ENCODE measurements at places on chromosomes 16 and 17.
A peak's percentile ranks its signal among the peaks of the same experiment; 100 is the strongest.

- no peak for DNase-seq
Observed at GRCh38 chr16:10828851-10829366, 10.3 kb upstream of the TVP23A start.

GRCh38 chr17:57507828-57508227 is 237.3 kb downstream of the CCDC182 start:
- peak; percentile 81 for DNase-seq

DNA sequence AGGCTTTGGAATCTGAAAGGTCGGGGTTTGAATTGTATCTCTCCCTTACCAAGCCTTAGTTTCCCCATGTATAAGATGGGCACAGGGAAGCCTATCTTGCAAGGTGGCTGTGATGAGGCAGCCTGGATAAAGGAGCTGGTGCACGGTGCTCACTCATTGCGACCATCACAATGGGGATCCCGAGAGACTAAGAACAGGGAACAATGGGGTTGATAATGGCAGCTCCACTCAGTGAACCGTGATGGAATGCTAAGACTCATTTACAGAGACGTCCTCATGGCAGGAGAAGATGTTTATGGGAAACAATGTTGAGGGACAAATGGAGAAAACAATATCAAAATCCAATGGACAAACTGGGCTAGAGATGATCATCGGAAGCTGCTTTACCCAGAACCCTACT is 81.8 kb downstream of the SPACA3 start:
- DNase-seq, result no peak

GRCh38 chr16:76955629-76956028 is 235.4 kb upstream of the MON1B start:
- DNase-seq, result no peak

DNA sequence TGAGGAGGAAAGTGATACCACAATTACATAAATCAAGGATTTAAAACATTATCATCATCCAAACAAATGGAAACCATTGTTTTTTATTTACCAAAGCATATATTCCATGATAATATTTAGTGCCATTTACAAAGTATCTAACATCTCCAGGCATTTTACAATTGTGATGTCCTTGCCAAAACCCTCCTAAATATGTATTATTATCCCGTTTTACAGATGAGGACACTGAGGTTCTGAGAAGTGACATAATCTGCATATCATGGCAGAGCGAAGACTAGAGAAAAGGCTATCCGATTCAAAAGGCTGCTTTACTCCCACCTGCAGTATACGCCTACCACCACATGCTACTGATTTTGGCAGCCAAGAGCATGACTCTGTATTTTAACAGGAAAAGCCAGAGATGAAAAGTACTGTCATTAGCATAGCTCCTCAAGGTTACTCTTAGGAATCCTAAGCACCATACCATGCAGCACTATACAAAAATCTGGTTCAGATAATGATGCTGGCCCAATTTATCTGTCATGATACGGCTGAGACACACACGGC is 301.4 kb downstream of the CA10 start:
- DNase-seq, result peak; percentile 79

- DNase-seq, result peak; percentile 16
Observed at GRCh38 chr17:50274142-50274896, at the start of gene TMEM92. TSS of gene TMEM92 (plus strand) at chr17:50274466. CDS start at chr17:50274502, 36 bp downstream.

- no peak for DNase-seq
Observed at GRCh38 chr16:72787130-72787513, 260.8 kb downstream of the ZFHX3 start.

- no peak for DNase-seq
Observed at GRCh38 chr16:10317425-10318001, 68.3 kb upstream of the ATF7IP2 start.

DNA sequence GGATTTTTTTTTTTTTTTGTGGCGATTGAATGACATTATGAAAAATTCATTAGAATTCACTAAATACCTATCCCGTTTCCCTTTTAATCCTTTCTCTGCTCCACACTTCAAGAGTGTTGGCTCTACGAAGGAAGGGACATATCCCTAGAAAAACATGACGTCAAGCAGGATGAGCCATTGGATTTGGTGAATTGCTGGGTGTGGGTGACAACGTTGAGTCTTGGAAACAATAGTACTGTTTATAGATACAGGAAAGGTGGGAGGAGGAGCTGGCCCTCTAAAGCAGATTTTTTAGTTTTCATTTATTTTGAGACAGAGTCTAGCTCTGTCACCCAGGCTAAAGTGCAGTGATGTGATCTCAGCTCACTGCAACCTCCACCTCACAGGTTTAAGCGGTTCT is 167.6 kb upstream of the FAM20A start:
- DNase-seq, result no peak

GRCh38 chr17:59693582-59693981 is 13.6 kb downstream of the PTRH2 start:
- no peak for DNase-seq

DNA sequence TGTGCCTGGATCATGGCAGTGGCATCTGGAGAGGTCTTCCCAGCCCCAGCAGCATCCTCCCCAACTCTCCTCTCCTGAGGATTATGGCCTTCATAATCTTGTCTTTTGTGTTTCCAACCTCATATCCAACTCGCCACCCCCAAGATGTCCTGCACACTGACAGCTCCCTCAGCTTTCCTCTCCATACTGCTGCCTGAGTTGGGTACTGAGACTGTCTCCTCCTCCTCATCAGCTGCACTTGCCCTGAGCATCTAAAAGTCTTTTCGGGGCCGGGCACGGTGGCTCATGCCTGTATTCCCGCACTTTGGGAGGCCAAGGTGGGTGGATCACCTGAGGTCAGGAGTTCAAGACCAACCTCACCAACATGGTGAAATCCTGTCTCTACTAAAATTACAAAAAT is 2.0 kb downstream of the CD300LB start:
- DNase-seq, result no peak

DNA sequence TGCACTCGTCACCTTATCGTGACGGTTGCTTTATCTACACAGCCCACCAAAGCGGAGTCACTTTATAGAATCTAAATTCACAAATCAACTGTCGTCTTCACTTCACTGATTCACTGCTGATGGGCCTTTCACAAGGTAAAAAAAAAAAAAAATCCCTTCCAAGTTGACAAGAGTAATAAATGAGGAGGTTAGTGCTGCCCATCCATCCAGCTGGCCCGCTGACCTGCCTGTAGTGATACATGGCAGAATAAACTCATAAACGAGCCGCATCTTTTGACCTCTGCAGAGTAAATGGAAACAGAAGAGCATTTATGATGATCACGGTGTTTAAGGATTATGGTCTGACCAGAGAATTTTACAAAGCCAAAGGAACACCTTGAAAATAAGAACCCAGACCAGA is 227.3 kb upstream of the IRX5 start:
- DNase-seq, result no peak

- DNase-seq, result no peak
Observed at GRCh38 chr17:77341069-77341541, 200.3 kb downstream of the SEC14L1 start.

- DNase-seq, result no peak
Observed at GRCh38 chr17:44584443-44584842, 27.2 kb downstream of the FZD2 start.

DNA sequence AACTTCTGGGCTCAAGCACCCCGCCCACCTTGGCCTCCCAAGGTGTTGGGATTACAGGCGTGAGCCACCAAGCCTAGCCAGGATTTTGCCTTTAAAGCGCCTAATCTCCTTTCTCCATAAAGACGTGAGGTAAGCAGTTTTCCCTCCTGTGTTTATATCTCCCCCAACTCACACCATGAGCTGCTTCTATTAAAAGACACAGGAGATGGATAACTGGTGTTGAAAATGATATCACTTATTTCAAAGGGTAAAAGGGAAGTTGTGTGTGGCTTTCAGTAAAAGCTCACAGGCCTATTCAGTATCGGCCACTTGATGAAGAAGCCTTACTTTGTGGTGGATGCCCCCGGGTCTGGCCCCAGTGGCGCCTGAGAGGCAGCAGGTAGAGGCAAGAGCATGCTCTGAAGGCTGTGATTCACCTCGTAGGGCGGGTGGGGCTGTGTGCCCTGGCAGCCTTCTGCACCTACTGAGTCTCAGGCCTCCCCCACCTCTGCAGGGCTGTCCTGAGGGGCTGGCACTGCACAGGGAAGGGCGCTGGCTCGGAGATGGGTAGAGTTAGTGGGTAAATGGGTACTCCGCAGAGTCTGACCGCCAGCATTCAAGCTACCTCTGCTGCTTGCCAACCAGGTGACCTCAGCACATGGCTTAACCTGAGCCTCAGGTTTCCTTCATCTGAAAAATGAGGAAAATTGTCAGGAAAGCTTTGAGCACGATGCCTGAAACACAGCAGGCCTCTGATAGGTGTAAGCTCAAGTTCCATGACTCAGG is 146.8 kb downstream of the CLEC16A start:
- DNase-seq, result no peak

DNA sequence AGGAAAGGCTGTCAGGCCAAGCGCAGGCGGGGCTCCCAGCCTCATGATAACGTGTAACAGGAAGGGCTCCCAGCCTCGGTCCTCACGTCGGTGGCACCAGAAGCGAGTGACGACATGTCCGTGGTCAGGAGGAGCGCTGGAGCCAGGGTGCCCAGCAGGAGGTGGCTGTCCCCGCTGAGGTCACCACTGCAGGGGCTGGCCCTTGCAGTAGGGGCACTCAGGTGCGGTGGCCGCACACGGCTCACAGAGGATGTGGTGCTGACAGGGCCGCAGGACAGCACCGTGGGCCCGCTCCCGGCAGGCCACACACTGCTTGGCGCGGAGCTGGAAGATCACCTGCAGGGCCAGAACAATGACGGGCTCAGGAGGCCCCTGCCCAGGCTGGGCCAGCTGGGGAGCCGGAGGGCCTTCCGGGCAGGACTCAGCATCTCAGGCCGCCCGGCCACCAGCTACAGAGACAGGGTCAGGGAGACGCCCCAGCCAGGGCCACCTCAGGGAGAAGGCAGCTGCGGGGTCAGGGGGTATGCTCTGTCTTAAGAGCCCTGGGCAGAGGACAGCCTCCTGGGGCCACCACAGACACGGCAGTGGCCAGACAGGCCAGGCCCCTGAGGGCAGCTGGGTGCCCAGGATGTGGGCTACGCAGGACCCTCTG is 14.5 kb downstream of the GNPTG start:
- DNase-seq, result no peak

- DNase-seq, result peak; percentile 11
Observed at GRCh38 chr16:52816993-52817392, 235.7 kb downstream of the CHD9NB start.

DNA sequence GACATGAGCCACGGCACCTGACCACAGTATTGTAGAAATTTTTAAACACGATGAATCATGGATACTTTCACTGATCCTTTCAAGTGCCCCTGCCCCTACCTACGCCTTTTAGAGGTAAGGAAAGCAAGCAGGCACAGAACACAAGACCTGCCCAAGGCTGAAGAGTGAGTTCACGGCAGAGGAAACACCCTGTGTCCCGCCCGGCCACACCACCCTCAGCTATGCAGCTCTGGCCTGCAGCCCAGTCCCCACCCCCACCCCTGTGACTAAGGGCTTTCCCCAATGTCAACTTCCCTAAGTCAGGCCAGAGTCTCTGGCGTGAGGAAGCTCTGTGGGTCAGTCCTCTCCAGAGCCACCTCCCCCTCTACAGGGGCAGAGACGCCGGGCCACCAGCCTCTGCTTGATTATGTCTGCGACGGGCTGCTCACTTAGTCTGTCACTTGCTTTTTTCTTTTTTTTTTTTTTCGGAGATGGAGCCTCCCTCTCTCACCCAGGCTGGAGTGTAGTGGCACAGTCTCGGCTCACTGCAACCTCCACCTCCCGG is 8.4 kb downstream of the SLC16A5 start:
- DNase-seq, result no peak

- peak; percentile 33 for DNase-seq
Observed at GRCh38 chr17:37570527-37571093, 38.6 kb downstream of the SYNRG start.

- DNase-seq, result no peak
Observed at GRCh38 chr17:14282726-14283125, 18.2 kb upstream of the HS3ST3B1 start.

GRCh38 chr17:11406716-11407115 is 165.7 kb downstream of the SHISA6 start:
- no peak for DNase-seq

DNA sequence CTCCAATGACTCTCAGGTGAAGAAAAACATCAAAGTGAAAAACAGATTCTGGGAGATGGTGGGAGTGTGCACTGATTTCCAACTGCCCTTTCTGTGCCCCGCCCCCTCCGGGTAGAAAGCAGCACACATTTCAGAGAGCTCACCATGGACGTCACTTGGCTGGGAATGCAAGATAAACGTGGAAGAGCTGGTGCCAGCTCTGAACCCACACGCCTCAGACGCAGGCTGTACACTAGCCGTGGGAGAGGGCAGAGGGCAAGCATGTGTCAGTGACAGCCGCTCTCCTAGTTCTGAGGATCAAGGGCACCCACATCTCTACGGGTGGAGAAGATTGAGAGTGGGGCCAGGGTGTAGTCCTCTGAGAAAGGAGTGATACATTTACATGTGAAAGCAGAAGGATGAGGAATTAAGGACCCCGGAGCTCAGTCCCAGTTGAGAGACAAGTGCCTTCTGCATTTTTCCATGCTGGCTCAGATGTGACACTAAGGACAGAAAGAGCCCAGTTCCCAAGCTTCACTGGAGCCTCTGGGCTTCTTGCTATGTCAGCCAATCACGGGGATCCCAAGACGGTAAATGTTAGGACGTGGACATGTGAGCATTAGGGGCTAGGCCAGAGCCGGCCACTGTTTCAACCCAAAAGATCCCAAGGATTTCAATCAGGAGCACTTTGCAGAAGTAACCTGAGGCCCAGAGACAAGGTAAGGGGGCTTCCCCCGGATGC is 101.3 kb downstream of the ZFHX3 start:
- no peak for DNase-seq

DNA sequence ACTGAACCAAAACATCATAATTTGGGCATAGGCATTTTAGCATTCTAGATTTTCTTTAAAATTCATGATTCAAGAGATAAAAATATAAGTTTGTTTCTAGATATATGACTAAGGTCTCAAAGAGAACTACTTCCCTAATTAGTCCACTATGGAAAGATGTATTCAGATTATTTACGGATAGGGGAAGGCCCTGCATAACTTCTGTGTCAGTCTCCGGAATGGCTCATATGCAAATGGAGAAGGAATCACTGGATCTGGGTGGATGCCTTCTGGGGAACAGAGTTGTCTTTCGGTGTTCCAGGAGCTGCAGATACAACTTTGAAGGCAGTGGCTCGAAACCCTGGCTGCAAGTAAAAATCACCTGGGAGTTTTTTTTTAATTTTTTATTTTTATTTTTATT is 17.1 kb upstream of the WFIKKN2 start:
- DNase-seq, result no peak

DNA sequence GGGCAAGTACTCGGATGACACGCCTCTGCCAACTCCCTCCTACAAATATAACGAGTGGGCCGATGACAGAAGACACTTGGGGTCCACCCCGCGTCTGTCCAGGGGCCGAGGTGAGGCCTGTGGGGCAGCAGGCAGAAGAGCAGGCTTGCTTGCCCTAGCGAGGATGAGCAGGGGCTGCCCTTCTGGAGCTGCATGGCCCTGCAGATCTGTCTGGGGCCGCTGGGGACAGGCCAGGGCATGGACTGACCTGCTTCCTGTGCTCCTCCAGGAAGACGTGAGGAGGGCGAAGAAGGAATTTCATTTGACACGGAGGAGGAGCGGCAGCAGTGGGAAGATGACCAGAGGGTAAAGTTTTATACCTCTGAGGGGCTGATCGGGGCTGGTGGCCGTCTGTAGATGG is 5.3 kb downstream of the DHX38 start:
- no peak for DNase-seq

- peak; percentile 78 for DNase-seq
Observed at GRCh38 chr17:44221084-44221861, 1.8 kb upstream of the UBTF start.

- no peak for DNase-seq
Observed at GRCh38 chr17:76791053-76791980, 53.4 kb downstream of the MFSD11 start.

Measured in NCI-H510A treated with DMSO at 0.1 percent for 48 hours (cell line).